ENCODE measurements at places on chromosomes 2 and 18.

DNA sequence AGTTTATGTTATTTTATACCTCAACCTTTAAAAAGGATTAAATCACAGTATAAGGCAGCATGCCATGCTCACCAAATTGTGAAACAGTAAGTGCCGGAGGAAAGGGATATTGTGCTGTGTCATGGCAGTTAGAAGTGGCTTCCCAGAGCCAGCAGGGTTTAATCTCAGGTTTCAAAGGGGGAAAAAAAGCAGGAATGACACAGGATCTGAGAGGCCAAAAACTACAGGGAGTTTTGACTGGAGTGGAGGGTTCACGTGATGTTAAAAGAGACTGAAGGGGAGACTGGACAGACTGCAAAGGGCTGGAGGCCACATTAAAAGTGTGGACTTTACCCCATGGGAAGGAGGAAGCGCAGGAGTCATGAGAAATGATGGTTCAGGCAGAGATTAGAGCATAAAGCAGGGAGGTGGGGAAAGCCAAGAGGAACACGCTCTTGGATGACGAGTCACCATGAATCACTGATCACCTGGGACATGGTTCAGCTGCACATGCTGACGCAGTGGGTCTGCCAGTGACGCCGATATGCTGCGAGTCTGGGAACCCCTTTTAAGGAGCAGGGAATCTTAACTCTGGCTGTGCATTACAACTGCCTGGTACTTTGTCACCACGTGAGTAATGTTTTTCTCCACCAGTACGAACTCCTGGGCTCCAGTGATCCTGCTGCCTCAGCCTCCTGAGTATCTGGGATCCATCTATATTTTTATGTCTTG, 6.1 kb downstream of the CHMP1B start:
- DNase-seq = no peak

DNA sequence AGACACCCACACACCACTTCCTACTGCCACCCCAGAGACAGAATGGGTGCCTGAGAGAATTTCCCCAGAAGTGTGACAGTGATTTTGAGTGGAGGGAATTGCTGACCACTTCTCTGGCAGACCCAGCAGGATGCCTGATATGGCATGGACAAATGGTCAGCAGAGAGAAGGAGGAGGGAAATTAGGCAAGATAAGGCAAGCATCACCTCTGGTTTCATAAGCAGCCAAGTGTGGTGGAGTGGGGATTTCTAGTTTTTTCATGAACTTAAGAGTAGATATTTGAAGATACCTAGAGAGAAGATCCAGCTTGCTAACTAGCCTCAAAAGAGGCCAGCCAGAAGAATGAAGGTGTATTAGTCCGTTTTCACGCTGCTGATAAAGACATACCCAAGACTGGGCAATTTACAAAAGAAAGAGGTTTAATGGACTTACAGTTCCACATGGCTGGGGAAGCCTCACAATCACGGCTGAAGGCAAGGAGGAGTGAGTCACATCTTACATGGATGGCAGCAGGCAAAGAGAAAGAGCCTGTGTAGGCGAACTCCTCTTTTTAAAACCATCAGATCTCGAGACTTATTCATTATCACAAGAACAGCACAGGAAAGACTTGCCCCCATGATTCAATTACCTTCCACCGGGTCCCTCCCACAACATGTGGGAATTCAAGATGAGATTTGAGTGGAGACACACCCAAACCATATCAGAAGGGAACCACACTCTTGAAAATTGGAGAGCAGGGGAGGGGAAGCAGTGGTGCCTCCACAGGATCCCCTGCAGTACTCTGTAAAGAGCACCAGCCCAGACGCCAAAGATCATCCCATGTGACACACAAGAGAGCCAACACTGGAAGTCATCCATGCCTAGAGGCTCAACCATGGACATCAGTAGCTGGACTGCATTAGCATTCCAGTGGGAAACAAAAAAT, 64.2 kb downstream of the RBM43 start:
- DNase-seq = no peak

GRCh38 chr2:217553202-217553601, 449.6 kb downstream of the TNS1 start:
- DNase-seq = no peak

DNA sequence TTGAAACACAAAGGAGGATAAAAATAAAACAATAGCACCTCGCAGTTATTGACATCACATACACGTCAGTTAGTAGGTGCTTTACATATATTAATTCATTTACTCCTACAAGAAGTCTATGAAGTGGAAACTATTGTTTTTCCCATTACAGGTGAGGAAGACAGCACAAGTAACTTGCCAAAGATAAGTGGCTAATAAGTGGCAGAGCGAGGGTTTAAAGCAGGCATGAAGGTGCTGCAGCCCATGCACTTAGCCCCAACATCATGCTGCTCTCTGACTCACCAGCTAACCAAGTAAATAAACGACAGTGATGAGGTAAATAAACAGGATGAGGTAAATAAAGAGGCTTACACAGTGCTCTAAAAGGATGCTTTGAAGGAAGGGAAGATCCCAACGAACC, 498.6 kb upstream of the ZEB2 start:
- no peak for DNase-seq

- DNase-seq = no peak
Observed at GRCh38 chr18:52222211-52222610, 117.8 kb upstream of the DCC start.

- no peak for DNase-seq
Observed at GRCh38 chr2:144003460-144004075, 516.4 kb downstream of the ZEB2 start.

GRCh38 chr18:55833543-55833942, 245.6 kb upstream of the TCF4 start:
- DNase-seq = no peak

GRCh38 chr18:58805467-58806187, 59.0 kb upstream of the ZNF532 start:
- DNase-seq = no peak

- DNase-seq = no peak
Observed at GRCh38 chr2:128390991-128391630, 72.4 kb upstream of the HS6ST1 start.

DNA sequence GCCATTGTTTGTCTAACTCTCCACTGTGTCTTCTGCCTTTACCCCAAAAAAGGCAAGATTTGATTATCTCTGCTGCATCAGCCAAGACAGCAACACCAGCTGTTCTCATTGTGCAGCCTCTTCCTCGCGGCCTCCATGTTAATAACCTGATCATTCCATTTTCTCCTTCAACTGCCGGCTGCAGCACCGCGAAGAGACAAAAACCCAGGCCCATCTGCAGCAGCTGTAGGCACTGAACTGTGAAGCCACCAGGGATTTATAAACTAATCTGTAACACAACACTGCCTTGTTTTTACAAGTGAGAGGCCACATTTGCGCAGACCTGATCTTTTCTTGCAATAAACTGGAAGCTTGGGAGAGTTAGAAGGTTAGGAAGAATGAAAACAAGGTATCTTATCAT, 147.8 kb downstream of the SATB2 start:
- DNase-seq = no peak

GRCh38 chr18:658001-658946, 821 bp downstream of the TYMS start:
- peak; percentile 89 for DNase-seq

DNA sequence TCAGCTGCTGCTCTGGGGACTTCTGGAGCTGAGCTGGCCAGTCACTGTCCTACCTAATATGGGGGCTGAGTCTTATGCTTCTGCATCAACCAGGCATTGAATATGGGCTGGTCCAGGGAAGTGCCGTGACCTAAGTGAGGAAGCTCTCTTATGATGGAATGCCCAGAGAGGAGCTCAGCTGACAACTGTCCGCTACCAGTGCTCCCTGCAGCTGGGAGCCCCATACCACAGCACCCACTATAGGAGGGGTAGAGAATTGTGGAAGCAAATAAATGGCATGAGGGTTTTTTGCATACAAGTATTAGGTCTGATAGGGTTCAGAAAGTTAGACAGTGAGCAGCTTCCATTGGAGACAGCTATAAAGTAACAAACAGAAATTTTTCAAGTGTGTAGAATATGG, 4.5 kb downstream of the TIMM21 start:
- DNase-seq = no peak

DNA sequence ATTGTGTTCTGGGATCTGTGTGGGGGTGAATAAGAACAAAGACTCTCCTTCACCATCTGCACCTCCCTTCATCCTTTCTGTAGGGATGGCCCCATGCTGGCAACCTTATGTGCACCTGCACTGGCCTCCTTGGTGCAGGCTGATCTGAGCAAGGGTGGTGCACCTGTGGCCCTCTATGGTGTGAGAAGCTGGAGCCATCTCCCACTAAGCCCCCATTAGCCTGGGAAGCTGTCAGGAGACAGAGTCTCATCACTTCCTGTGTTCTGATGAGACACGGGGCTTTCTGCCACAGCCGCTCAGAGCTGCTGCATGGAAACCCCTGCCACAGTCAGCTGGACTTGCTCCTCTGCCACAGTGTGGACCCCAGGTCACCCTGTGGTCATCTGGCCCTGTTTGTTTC, 565.3 kb upstream of the SALL3 start:
- no peak for DNase-seq

GRCh38 chr2:135664623-135665068, 77.0 kb upstream of the UBXN4 start:
- no peak for DNase-seq

- DNase-seq = no peak
Observed at GRCh38 chr18:78006006-78006773, 756.5 kb downstream of the GALR1 start.
